CD4-positive, alpha-beta T cell treated with Interleukin-2 at 100 ng/mL for 4 hours (primary cell): ENCODE measurements at places on chromosomes 16 and 17.

- no peak for DNase-seq
Observed at GRCh38 chr16:7021653-7022275, 310.9 kb upstream of the RBFOX1 start.

DNA sequence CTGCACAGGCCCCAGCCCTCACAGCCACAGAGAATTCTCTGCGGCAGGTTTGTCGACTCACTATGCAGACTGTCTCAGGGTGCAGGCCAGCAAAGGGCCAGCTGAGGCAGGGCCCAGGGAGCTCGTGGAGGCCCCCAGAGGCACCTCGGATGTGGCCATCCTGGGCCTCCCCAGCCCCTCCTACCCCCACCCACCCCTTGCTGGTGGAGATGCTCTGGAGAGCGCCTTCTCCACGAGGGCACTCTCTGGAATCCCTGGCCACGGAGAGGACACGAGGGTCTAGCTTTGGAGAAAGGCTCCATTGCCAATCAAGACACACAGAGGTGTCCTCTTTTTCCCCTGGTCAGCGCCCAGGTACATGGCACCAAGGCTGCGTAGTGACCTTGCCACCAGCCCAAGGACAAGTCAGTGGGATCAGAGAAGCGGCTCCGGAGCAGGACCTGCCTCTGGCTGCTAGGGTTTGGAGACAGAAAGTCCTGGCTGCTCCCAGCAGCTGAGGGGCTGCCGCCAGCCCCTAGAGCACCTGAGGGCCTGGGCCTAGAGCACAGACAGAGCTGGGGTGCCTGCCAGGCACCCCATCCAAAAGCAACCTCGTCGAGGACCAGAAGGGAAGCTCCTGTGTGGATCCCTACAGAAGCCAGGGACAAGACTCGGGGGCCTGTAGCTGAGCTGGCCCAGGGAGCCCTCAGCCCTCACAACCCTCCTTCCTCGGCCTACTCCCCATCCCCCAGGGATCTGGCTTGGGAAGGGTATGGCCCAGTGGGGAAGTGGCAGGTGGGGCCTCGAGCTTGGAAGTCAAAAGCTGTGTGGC is 18.7 kb downstream of the ARL2BP start:
- DNase-seq = no peak

GRCh38 chr17:79985361-79985942 is 50.2 kb downstream of the TBC1D16 start:
- DNase-seq = no peak

- peak; percentile 1 for DNase-seq
Observed at GRCh38 chr17:3514873-3515272, 39.1 kb downstream of the ASPA start.

- peak; percentile 76 for DNase-seq
Observed at GRCh38 chr16:27408012-27408601, 6.1 kb downstream of the IL21R start.

DNA sequence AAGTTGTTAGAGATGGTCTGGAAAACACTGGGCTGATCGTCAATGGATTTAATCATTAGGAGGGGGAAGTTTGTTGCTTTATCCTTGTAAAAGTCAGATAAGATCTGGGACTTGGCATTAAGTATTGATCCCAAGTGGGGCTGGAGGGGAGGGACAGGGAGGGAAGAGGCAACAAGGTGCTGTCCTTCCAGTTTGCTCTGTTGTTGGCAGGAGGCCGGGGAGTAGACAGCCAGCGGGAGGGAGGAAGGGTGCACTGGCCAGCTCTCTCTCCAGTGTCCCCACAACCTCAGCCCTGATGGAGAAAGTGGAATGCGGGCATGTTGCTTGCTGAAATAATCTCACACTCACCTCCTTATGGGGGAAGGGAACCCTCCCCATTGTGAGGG is 210.2 kb downstream of the CCDC182 start:
- DNase-seq = no peak

GRCh38 chr16:11667221-11667823 is 933 bp upstream of the SNN start:
- DNase-seq = no peak
